ENCODE measurements at places on chromosomes 13 and 19.

DNA sequence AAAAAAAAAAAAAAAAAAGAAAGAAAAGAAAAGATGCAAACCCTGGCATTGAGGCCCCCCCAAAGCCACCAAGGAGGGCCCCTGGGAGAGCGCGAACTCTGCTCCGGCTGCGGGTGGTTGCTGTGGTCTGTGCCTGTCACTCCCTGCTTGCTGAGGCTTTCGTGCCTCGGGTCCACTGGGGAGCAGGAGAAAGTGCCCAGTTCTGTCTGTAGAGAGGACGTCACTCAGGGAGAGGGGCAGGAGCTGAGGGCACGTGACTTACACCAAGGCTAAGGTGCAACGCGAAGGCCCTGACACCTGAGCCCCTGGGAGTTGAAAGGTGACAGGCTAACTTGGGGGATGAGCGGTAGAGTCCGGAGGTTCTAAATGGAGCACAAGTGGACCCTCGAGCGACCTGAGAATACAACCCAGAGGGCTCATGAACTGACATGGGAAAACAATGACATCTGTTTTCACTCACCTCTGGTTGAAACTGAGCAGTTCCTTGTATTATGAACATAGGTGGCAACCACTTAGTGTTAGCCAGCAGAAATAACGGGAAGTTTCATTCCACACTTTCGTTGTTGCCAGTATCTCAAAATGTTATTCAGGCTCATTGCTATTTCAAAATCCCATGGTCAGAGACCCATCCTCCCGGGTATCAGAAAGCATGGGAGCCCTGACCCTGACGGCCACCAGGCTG lies 69.2 kb upstream of the TM9SF2 start:
- DNase-seq, result no peak

DNA sequence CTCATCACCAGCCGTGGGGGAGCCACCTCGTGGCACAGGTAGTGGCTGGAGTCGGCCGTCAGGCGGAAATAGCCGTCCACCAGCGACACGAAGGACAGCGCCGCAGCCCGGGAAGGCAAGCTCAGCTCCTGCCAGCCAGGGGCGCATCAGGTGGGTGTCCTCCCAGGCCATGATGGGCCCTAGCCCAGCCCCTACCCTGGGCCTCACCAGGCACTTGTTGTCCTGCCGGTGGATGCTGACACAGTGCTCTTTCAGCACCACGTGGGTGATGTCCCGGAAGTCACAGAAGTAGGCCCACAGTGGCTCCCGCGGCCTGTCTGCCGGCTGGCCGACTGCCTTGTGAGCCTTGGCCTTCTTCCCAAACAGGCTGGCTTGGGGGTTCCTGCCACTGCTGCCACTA lies 15.7 kb downstream of the TYK2 start:
- DNase-seq, result no peak

DNA sequence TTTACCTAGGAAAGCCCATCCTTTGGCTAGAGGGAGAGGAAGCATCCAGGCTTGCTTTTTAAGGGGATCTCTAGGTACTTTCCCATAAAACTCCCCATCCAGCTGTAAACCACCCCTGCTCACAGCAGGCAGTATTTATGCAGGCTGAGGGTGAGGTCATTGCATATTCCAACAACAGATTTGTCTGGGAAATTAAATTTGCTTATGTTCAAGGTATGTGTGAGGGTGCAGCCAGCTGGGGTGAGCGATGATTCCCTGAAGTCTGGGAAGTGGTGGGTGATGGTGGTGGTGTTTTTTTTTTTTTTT lies 96.3 kb upstream of the C1QTNF9B start:
- DNase-seq, result no peak

- DNase-seq, result no peak
Observed at GRCh38 chr19:5935473-5936291, 21.6 kb downstream of the CAPS start.

- DNase-seq, result no peak
Observed at GRCh38 chr13:70457474-70457873, 349.2 kb upstream of the KLHL1 start.

- peak; percentile 69 for DNase-seq
Observed at GRCh38 chr19:44512326-44513298, 12.3 kb upstream of the ZNF180 start.

DNA sequence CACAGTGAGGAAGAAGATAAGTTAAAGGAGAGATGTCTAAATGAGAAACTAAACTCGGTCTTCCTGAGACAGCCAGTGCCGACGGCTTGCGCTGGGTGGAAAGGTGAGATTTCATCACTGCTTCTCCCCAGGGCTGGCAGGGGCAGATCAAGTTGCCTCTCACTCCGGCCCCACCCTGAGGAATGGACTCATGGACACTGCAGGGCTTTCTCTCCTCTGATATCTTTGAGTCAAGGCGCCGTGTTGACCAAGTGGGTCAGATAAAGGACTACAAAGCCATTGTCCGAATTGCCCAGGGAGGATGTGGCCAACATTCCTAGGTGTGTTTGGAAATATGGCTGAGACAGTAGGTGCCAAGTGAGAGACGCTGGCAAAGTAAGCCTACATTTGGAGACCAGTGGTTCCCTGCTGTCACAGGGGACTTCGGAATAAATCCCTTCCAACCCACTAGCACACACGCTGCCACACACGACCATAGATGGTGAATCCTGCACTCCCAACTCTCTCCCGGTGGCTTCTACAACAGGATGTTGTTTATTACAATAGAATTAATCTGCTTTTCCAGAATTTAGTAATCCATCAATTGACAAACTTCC lies 156.5 kb upstream of the TSC22D1 start:
- DNase-seq, result no peak

GRCh38 chr13:80331984-80332383 lies 8.9 kb downstream of the SPRY2 start:
- DNase-seq, result no peak

DNA sequence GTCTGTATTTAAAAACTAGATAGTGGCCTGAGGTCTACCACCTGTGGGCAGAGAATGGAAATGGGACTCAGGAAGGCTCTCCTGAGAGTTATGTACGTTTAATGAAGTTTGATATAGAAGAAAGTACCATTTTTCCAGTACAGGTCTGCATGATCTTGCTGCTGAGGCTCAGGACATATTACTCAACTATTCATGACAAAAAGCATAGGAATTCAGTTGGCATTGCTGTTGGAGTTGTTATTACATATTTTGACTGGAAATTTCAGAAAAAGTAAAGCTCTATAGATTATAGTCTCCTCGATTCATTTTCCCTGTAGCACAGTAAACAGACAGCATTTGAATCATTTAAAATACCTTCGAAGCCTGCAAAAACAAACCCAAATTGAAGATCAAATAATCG lies 469.8 kb downstream of the DCT start:
- DNase-seq, result no peak

DNA sequence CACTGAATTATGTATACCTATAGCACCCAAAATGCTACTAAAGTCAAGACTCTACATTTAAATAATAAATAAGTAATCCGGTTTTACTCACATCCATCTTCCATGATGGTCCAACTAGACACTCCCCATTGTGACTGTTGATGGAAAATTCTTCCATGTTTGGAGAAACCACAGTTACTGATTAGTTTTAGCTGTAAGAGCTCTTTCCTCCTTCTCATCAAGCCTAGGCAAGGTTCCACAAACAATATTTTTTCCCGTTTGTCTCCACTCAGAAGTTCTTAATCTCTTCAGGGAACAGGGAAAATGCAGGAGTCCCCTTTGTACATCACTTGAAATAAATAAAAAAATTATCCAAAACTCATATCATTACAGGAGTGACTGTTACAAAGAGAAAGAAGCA lies 70.7 kb upstream of the EDNRB start:
- no peak for DNase-seq

GRCh38 chr13:113555141-113555540 lies 29.4 kb upstream of the TFDP1 start:
- peak; percentile 30 for DNase-seq

GRCh38 chr19:7267792-7268704 lies 26.2 kb downstream of the INSR start:
- DNase-seq, result no peak

DNA sequence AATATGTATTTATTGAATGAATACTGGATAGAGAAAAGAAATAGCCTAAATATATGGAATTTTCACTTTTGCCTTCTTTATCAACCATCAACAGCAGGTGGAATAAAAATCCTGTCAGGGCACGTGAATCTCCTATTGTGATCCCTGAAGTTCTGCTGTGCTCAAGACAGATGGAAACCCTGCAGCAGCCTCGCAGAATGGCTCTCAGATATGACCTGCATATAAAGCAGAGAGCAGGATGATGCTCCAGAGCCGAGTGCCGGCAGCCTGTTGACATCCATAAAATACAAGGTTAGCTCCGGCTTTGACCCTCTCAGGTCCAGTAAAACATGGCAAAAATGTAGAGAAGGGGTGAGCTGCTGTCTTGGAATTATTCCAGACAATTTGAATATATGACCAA lies 659.3 kb downstream of the DIAPH3 start:
- no peak for DNase-seq

DNA sequence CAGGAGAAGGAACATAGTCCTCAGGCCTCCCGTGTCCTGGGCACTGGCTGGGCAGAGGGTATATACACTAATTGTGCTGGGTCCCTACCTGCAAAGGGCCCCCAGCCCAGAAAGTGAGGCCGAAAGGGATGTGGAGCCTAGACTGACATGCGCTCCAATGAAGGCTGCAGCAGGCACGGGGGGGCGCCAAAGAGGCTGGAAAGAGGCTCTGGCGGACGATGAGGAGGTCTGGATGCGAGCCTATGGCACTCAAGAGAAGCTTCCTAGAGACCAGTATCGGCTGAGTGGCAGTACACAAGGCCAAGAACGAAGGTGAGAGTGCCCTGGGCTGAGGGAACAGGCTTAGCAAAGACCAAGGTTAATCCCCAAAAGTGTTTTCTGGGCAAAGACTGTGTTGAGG lies 16.6 kb downstream of the VRK3 start:
- DNase-seq, result no peak

DNA sequence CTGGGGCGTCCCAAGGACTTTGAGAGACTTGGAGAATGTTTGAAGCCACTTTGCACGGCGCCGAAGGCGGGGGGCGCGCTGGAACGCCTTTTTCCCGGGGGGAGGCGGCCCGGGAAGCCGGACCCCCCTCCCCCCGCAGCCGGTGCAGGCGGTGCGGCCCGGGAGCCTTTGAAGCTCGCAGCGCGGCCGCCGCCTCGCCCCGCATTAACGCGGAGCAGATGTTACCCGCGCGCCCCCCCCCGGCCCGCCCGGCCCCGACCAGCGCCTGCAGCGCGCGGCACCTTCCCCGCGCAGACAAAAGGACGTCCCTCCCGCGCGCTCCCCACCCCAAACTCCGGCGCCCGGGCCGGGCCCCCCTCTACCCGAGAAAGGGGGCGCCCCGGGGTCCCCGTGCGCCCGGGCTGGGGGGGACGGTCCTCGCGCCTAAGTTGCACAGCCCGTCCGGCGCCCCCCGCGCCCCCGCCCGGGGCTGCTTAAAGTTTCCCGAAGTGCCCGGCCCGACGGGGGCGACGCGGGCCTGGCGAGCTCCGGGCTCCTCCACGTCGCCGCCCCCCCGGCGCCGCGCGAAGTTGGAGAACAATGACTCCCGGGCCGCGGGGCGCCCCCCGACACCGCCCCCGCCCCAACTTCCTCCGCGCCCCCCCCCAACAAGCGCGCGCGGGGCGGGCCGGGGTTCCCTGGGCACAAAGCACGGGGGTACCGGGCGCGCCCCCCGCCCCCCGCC lies 685 bp downstream of the TCF3 start:
- peak; percentile 81 for DNase-seq

DNA sequence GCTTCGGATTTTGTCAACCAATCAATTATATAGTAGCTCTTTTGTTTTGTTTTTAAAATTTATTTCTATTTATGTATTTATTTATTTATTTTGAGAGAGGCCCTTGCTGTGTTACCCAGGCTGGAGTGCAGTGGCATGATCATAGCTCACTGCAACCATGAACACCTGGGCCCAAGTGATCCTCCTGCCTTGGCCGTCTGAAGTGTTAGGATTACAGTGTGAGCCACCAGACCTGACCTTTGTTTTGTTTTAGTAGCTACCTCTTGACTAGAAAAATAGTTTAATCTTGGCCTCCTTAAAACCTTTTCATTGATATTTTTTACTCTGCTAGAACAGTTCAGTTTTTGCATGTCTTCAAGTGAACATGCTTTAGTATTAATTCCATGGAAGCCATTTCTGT lies 15.1 kb downstream of the GARRE1 start:
- DNase-seq, result no peak

DNA sequence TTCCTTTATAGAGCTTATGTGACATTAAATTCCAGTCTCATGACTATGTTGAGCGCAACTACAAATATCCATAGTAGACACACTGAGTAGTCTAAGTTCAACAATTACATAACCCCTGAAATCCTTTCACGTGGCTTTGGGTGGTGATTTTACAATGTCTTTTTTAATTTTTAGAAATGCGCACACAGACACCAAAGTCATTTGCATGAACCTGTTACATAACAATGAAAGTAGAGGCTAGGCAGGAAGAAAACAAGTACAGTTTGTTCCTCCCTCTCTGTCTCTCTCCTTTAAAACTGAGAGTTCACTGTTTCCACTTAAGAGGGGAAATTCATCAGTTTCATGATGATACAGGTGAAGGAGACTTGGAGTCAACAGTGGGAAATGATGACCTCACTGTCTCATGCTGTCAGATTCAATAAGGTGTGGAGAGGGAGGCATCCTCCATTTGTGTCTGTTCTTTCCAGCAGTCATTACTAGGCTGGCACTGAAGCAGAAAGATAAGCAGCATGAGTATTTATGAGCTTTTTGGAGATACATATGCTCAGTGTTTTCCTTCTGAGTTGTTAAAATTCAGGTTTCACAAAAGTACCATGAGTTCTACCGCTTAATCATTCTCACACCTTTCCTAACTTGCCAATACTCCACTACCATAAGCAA lies 201.8 kb downstream of the LHFPL6 start:
- DNase-seq, result no peak

- DNase-seq, result no peak
Observed at GRCh38 chr13:66429156-66429555, 801.0 kb downstream of the PCDH9 start.

GRCh38 chr19:6925386-6925785 lies 38.0 kb downstream of the ADGRE1 start:
- no peak for DNase-seq

- DNase-seq, result no peak
Observed at GRCh38 chr13:77309254-77309653, 17.6 kb downstream of the MYCBP2 start.

- no peak for DNase-seq
Observed at GRCh38 chr19:10102787-10103236, 334 bp upstream of the ANGPTL6 start.

DNA sequence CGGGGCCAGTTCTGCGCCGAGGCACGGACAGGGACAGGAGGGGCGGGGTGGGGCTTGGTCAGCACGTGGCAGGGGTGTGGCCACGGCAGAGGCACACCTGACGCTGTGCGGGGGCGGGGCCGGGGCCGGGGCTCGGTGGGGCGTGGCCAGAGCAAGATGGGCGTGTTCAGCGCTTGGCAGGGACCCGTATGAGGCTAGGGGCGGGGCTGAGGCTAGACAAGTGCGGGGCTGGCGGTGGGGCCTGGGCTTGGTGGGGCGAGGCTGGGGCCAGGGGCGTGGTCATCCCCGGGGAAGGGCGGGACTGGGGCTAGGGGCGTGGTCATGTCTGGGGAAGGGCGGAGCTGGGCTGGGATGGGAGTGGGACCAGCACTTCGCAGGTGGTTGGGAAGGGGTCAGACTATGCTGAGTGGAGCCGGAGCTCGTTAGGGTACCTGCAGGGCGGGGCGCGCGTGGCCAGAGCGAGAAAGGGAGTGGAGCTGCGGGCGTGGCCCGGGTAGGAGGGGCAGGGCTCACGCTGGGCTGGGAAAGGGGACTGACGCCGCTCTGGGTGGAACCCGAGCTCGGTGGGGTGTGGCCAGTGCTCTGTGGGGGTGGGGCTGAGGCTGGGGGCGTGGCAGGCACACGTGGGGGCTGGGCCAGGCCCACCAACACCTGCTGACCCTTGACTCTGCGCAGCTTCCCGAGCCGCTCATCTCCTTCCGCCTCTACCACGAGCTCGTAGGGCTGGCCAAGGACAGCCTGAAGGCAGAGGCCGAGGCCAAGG lies 12.8 kb downstream of the POLR2E start:
- peak; percentile 92 for DNase-seq
